ENCODE measurements at places on chromosomes 7 and 10.

GRCh38 chr7:95198863-95199262, 125.5 kb downstream of the PON1 start:
- no peak overlapping the region for H3K27ac ChIP-seq
- no peaks in the 10 kb centered on the region for H3K36me3 ChIP-seq
- no peak for DNase-seq
- H3K27me3 ChIP-seq: no peaks in the 10 kb centered on the region
- H3K4me1 ChIP-seq: no peaks in the 10 kb centered on the region

DNA sequence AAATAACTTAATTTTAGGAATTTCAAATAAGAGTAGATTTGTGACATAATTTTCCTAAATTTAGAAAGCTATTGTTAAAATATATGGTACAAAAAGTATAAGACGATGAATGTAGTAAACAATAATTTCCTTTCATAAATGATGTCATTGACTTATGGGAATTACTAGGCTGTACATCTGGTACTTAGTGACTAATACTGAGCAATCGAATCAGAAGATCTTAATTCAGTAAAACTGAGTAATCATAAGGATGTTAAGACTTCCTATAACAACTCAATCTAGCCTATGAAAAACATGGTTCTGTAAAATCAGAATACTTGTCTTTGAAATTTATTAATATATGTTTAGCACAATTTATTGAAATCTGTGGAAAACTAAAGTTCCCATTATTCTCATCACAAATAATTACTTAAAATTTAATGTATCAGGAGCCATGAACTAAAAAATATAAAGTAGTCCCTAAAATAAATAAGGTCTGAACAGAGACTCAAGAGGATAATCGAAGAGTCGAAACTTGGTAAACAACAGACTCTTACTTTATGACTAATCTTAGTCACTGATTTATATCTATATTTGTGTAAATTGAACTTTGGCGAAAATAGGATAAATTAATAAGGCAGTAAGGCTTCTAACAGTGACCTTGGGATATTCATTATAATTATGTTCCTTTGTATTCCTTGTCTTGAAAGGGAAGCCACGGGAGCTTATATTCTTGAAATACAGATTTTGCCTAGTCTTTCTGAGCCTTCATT, 142.1 kb downstream of the HGF start:
- H3K27me3 ChIP-seq: no peaks in the 10 kb centered on the region
- no peaks in the 10 kb centered on the region for H3K36me3 ChIP-seq
- no peak overlapping the region for H3K4me3 ChIP-seq
- no peak overlapping the region for H3K27ac ChIP-seq
- no peak for DNase-seq

DNA sequence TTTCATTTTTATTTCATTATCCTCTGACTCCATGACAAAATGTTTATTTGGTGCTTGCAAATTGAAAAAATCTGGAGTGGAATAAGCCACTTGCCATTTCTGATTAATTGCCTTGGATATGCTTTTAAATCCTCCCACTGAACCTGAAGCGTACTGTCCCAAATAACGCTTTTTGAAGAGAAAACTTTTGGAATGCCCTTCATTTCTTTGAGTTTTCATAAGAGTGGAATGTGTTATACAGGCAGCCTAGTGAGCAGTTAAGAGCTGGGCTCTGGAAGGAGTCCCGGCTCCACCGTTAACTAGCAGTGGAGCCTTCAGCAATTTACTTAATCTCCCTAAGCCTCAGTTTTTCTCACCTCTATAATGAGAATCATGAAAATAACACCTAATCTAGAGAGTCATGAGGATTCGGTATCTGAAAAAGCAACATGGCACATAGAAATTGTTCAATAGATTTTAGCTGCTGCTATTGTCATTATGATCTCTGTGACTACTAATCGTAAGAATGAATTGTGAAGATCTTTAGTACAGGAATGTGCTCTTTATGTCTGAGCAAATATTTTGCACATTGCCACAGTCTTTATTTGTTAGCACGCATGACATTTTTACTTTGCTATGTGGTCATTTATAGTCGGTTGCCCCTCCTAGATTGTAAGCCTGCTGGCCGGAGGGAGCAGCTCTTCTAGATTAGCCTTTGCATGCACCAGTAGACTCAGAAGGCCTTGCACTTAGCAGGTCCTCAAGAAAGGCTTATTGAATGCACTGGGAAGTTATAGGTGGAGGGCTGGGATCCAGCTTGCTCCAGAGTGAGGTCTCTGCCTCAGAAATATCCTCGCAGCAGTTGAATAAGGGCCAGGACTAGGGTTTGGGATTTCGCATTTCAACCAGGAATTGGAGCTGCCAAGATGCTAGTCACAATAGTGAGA, 59.4 kb downstream of the PLCE1 start:
- peaks cover 12% of the 10 kb centered on the region for H3K27me3 ChIP-seq
- H3K36me3 ChIP-seq: no peaks in the 10 kb centered on the region
- no peaks in the 10 kb centered on the region for H3K4me1 ChIP-seq
- H3K4me3 ChIP-seq: no peak overlapping the region
- H3K27ac ChIP-seq: no peak overlapping the region
- no peak for DNase-seq

GRCh38 chr10:65377687-65378086, 1548.1 kb upstream of the LRRTM3 start:
- no peaks in the 10 kb centered on the region for H3K4me1 ChIP-seq
- H3K27me3 ChIP-seq: no peaks in the 10 kb centered on the region
- no peaks in the 10 kb centered on the region for H3K36me3 ChIP-seq
- no peak for DNase-seq

- DNase-seq: no peak
- no peaks in the 10 kb centered on the region for H3K27me3 ChIP-seq
Measured at GRCh38 chr10:79282388-79282787, 64.9 kb upstream of the PPIF start.

DNA sequence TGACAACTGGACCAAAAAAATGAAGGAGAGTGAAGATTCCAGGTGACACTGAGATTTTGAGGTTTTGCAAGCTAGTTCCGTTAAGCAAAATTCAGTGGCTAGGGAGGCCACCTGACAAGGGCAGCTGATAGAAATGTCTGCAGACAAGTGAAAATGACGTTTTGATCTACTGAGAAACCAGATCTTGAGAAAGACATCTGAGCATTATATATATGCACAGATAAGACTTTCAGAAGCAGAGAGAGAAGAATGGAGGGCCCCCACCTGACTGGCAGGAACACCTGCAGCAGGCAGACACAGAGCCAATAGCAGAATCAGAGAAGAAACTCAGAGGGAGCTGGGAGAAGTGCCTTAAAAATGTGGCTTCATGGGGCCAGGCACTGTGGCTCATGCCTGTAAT, 76.1 kb upstream of the LRGUK start:
- no peak overlapping the region for H3K4me3 ChIP-seq
- peaks cover 10% of the 10 kb centered on the region for H3K36me3 ChIP-seq
- no peaks in the 10 kb centered on the region for H3K27me3 ChIP-seq
- H3K4me1 ChIP-seq: no peaks in the 10 kb centered on the region
- H3K27ac ChIP-seq: no peak overlapping the region
- no peak for DNase-seq
